ENCODE measurements at places on chromosomes 3 and 15.

DNA sequence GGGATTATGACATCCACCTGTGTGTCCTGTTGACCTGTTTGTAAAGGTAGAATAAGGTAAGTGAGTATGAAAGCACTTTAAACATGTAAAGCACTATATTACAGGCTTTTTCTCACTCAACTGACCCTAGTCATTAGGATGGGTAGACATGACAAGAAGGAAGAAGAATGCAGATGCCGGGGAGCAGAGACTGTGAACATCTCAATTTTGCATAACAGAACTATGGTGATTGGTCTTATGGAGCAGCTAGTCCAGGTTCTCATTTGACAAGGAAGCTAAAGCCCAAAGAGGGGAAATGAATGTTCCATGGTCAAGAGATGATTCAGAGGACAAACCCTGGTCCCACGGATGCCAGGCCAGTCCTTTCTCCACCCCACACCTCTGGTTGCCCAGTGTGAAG lies 200.1 kb upstream of the BCL6 start:
- no peak for DNase-seq

- DNase-seq = peak; percentile 91
Measured at GRCh38 chr15:50880651-50881114, 27.8 kb upstream of the AP4E1 start.

- no peak for DNase-seq
Measured at GRCh38 chr3:50423543-50423942, 64.2 kb upstream of the TMEM115 start.

DNA sequence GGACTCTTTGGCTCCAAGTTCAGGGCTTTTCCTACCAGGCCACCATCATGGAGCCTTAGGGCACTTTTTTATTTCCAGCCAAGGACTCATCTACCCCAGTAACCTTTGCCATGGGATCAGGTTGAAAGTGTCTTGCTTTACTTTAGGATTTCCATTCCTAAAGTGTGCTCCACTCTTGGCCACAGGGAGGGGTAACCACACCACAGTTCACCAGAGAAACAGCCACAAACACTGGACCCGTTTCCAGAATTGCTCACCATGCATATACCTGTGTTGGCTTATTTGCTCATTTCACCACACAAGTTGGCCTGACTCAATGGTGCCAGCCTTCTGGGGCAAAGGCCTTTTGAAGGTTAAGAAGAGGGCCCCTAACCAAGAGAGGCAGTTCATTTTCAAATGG lies 70.6 kb upstream of the RAD18 start:
- DNase-seq = no peak

DNA sequence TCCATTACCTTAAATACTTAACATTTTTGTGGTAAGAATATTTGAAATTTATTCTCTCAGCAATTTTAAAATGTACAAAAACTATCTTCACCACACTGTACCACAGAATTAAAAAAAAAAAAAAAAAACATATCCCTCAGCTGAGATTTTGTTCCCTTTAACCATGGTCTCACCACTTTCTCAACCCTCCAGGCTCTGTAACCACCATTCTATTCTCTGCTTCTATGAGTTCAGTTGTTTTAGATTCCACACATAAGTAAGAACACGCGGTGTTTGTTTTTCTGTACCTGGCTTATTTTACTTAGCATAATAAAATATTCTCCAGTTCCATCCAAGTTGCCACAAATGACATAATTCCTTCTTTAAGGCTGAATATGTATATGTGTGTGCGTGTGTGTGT lies 41.5 kb downstream of the CSNK1G1 start:
- DNase-seq = no peak

DNA sequence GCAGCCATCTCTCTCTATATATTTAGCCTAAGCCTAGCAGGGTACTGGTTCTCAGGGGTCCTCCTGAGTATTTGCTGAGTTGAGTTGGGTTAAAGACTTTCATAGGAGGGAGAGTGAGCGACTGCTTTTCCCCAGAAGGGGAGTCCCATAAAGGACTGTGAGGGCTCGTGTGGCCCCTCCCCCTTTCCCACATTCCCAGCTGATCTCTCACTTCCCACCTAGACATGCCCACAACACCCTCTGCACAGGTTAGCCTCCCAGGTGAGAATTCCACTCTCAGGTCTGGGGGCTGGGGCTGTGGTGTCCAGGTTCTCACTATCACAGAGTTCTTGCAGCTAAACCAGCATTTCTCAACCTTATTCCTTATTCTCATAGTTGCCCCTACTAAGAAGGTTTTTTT lies 15.8 kb downstream of the EPHB1 start:
- DNase-seq = no peak

GRCh38 chr15:88650556-88650955 lies 11.7 kb downstream of the ISG20 start:
- no peak for DNase-seq

DNA sequence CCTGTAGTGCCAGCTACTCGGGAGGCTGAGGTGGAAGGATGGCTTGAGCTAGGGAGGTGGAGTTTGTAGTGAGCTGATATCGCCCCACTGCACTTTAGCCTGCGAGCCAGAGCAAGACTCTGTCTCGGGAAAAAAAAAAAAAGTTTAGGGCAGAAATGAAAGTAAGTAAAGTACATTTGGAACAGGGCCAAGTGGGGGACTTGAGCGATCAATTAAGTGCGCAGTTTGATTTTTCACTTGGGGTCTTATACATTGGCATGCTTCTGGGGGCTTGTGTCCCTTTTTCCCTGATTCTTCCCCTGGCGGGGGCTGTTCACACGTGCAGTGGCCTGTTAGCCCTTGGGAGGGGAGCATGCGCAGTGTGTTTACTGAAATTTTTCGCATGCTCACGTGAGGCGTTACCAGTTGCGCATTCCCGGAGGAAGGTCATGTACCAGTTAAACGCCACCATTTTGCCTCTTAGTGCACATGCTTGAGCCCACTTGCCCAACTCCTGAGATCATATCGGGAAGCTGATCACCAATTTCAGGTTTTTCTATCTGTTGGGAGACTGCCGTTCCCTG lies 42.0 kb downstream of the GALNT15 start:
- no peak for DNase-seq

DNA sequence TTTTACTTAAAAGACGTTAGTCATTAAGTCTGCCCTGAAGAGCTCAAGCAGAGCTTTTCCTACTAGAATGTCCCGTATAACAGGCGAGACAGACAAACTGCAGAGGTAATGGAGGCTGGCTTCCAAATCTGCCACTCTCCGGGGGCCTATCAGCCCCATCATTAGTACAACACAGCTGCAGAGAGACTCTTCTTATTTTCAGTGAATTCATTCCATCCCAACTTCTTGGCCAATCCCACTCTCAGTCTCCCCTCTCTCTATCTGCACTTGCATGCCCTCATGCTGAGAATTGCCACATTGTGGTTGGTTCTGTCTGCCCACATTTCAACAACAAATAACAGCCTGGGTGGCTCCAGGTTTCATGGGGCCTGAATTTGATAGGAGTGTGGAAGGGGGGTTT lies 412.7 kb downstream of the ERC2 start:
- no peak for DNase-seq

GRCh38 chr15:91967935-91968606 lies 114.6 kb downstream of the SLCO3A1 start:
- DNase-seq = no peak

- peak; percentile 65 for DNase-seq
Measured at GRCh38 chr15:83380682-83381081, 66.5 kb upstream of the SH3GL3 start.

Measured in suppressor macrophage (primary cell).